Head of caudate nucleus (tissue), 42 donors: ENCODE measurements at places on chromosomes 1 and 21.
A peak's percentile ranks its signal among the peaks of the same experiment; 100 is the strongest.

GRCh38 chr1:159960721-159961381, 6.8 kb upstream of the SLAMF9 start:
- no peak for DNase-seq

DNA sequence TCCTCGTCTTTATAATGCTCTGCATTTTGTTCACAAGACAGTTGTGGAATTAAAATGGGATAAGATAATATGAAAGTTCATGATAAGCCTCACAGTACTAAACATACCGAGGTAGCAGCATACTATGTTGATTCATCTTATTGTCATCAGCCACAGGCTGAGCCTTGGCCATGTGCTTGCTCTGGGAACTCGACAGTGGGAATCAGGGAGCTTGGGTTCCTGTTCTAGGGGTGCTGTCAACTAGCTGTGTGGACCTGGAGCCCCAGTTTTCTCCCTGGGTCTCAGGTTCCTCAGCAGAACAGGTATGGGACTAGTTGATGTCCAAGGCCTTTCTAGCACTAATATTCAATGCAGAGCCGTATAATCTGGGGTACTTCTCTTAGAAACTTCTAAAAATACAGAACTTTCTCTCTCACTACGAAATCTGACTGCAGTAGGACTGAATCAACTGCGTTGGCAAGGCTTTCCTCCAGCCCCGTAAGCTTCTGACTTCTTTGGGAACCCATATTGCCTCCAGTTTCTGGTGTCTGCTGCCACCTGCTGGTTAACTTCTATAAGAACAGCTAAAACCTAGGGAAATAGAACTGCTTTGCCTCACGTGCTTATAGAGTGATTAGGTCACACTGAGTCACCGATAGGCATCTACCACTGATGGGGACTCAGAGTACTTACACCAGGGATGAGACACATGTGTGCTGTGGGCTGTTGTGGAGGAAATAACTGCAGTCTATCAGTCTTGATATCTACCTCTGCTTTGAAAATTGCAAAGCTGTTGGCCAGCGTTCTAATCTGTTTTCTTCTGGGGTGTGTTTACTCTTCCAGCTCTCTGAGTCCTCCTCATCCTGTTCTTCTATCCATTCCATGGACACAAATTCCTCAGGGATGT, 110.9 kb downstream of the RGL1 start:
- DNase-seq = peak; percentile 73

- DNase-seq = no peak
Observed at GRCh38 chr1:27945020-27945419, 10.2 kb downstream of the SMPDL3B start.

DNA sequence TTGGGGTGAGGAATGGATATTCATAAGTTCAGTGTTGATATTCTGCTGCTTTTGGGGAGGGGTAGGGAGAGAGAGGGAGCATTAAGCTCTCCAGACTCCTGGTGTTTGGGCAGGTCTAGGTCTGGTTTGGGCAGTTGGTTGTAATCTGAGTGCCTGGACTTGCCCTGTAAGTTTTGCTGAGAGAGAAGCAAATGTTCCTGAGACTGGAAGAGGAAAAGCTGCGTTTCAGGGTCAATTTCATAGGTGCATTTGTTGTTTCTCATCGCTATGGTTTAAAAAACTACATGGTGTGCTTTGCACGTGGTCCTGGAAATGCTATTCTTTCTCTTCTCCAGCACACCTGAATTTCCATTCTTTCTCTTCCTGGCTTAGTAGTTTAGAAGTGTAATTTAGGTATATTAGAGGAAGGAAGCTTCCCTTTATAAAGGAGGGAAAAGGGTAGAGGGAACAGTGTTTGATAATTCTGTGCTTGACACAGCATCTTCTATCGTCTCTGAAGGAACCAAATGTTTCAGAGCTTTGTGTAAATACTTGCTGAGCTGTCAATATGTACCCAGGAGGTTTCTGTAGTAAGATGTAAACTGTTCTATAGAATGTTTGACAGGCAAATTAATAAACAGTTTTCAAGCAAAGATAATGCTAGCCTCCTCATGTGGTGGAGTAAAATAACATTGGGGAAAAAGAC, 6.3 kb downstream of the ARID1A start:
- DNase-seq = no peak

GRCh38 chr1:50108497-50109059, at the start of gene ELAVL4:
ELAVL4 (plus strand) TSS chr1:50108920; CDS start chr1:50109190, 270 bp downstream.
- DNase-seq = peak; percentile 16

DNA sequence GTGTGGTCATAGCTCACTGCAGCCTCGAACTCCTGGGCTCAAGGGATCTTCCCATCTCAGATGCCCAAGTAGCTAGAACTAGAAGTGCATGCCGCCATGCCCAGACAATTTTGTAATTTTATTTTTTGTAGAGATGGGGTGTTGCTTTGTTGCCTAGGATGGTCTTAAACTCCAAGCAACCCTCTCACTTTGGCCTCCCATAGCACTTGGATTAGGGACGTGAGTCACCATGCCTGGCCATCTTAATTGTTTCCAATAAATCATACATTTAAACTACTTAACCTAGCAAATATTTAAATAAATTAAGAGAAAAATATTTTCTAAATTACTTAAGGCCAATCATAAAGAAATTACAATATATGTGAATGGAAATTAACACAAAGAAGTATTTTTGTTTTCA, 35.1 kb upstream of the ADGRL4 start:
- no peak for DNase-seq

GRCh38 chr1:164265232-164265631, 293.8 kb upstream of the PBX1 start:
- DNase-seq = no peak

DNA sequence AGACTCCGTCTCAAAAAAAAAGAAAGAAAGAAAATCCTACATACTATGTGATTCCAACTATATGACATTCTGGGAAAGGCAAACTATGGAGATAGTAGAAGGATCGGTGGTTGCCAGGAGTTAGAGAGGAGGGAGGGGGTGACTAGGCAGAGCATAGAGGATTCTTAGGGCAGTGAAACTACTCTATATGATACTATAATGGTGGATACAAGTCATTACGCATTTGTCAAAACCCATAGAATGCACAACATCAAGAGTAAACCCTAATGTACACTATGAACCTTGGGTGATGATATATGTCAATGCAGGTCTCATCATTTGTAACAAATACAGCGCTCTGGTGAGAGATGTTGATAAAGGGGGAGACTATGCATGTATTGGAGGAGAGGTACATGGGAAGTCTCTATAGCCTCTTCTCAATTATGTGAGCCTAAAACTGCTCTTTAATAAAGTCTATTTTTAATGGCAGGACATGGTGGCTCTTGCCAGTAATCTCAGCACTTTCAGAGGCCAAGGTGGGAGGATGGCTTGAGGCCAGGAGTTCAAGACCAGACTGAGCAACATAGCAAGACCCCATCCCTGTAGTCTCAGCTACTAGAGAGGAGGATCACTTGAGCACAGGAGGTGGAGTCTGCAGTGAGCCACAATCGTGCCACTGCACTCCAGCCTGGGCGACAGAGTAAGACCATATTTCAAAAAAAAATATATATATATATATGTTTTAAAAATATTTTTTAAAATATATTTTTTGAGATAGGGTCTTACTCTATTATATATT, 17.0 kb downstream of the SLC2A5 start:
- no peak for DNase-seq

DNA sequence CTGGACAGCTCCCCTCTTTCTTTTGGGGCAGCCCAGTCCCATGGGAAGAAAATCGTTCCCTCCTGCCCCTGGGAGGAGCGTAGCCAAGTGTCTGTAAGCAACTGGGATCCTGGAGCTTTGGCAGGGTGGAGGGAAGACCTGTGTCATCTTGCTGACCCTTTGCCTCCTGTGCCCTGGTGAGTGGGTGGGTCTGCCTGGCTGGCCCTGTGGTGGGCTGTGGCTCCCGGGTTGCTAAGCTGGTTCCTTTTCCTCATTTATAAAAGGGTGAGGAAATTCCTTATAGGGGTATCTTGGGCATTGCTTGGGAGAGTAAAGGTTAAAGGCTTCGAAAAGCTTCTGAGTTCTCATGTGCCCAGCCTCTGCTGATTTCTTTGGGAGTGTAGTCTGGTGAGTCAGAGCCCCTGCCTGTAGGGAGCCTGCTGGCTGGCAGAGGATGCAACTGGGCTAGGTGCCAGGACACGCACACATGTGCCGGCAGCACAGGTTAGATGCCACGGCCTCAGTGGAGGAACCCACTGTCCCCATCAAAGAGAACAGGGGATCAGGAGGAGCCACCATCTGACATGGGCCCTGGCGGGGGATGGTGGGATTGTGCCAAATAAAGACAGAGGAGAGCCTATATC, 85.2 kb downstream of the ARHGEF10L start:
- DNase-seq = no peak

DNA sequence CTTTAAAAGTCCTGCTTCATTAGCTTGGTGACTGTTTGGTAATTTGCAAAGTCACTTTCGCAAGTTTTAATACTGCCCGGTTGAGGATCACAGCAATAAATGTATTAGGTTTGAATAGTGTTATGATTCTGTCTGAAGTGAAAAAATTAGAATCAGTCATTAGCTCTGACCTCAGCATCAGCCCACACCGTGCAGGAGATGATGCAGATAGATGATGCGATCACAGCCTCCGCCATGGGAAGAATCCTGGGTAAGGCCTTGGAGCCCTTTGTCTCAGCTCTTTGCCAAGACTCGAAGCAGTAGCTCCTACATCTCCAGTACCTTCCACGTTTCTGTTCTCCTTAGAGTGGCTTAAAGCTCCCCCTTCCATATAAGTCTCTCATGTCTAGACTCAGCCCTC, 366.7 kb downstream of the CAMTA1 start:
- no peak for DNase-seq

DNA sequence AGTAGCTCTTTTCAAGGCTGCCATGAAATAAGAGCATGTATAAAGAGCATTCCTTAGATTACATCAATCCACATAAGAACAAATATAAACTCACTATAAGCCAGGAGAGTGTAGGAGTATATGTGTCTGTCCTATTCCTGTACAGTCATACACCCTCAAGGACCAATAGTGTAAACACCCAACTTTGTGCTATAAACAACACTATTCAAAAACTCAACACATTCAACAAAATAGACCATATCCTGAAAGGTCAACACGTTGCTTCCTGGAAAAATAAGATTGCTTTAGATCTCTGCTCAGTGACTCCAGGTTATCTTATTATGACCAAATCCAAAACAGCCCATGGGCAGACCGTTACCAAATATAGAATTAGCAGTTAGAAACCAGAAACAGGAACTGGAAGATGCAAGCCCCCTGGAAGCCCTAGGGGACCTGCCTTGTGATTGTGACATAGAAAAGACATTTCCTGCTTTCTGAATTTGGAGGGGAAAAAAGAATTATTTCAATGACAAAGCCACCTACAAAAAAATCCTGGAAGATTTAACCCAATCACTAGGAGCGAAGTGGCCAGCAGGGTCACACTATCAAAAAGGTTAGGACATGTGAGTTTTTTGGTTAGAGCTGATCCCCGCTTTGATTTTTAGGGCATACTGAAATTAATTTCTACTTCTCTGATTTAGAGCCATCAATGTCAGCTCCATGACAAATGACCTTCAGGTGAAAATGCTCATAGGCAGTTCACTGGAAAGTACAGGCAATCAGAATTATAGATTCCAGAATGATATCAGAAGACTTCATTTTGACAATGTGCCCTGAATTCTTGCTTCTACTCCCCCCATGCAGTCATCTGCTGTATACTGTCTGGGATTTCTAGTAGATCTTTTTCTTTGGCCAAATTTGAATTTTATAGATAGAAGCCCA, 59.9 kb downstream of the LRRC8C start:
- DNase-seq = no peak

GRCh38 chr1:6485168-6486101, 6.0 kb downstream of the PLEKHG5 start:
- DNase-seq = no peak

DNA sequence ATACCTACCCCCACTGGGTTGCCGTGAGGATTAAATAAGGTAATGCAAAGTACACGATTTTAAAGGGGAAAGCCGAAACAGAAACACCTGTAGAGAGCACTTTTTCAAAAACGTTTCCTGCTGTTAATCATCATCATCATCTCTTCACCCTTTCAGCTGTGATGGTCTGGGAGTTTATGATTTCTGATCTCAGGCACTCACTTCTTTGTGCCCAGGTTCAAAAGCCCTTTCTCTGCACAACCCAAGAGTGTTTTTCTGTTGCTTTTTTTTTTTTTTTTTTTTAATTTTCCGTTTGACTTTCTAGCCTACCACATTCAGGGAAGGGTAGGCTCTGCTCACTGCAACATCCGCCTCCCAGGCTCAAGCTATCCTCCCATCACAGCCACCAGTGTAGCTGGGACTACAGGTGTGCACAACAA, 936 bp upstream of the UBXN11 start:
- no peak for DNase-seq

DNA sequence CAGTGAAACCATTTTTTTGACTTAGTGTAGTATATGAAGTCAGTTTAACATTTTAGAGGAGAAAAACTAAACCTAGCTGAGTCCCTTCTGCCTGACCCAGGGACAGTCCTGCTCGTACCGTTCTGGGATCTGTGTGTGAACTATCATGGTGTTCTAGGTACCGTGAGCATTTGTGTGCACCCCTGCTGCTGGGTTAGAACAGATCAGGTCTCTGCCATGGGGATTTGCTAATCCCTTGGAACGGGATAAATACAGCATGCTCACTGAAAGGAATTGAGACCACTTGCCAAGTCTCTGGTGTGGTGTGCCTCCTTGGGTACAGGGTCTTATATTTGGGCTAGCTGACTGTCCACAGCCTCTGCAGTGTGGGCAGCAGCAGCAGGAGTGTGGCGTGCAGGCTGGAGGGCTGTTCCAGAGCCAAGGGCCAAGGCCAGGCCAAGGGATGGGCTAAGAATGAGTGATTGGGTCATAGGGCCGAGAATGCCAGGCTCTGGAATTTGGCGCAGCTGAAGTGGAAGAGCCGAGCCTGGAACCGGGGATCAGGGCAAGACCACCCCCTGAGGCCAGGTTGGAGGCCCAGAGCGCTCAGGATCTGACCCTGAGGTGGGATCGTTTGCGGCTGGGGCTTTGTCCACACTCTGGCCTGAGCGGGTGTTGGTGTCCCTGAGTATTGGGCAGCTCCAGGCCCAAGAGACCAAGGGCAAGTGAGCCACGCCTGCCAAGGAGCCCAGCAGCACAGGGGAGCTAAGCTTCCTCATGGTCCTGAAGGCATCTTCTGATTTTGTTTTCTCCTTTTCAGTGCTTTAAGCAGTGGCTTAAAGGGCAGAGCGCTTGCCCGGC, 66.3 kb downstream of the VPS26C start:
- no peak for DNase-seq

- DNase-seq = no peak
Observed at GRCh38 chr1:175172503-175172902, 20.1 kb downstream of the KIAA0040 start.

DNA sequence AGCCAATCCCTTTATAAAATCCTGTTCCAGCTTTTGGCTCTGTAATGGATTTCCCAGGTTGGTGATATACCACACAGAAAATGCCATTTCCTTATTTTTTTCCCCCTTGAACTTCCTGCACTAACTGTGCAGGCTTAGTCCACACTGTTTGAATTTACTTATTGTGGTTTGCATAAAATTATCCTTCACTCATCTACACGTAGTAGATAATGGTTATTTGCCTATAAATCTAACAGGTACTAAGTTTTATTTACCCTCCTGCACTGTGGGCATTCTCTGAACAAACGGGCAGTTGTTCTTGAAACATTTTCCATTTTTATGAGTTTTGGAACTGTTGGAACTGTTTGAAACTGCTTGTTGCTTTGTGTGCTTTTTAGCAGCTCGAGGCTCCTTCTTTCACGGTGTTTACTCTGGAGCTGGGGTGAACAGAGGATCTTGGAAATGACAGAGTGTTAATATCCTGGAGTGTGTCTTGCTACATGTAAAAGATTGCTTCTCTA, 23.0 kb upstream of the KIFAP3 start:
- no peak for DNase-seq
